ENCODE measurements at places on chromosomes 2 and 18. TPM values are rescaled to one million over a fixed set of nuclear protein-coding genes. Genes with fewer than 3 reads are reported as not detected.

DNA sequence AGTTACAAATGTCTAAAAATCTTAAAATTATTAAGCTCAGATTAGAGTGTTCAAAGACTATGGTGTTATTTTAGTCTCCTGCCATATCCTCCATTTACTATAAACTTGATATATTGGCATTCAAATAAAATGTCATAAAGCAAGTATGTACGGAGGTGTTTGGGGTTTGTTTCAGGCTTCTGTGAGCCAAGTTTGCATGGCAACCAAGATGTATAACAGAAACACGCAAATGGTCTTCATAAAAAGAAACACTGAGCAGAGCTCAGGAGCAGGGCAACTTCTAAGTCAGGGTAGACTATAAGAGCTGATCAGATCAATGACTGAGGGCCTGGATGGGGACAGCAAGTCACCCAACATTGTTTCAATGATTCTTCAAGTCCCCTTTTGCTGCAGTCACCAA lies 20.5 kb upstream of the OSR1 start:
- no peak for DNase-seq

GRCh38 chr2:108536133-108536780 lies 2.0 kb downstream of the LIMS1 start:
- no peak for DNase-seq

- DNase-seq, result no peak
Measured at GRCh38 chr2:227025510-227025909, 138.5 kb downstream of the COL4A4 start.

GRCh38 chr18:35050705-35051195 lies 9.5 kb downstream of the MAPRE2 start:
- no peak for DNase-seq

- DNase-seq, result peak; percentile 87
Measured at GRCh38 chr2:188292348-188293239, 920 bp downstream of the GULP1 start.

- DNase-seq, result peak; percentile 45
Measured at GRCh38 chr18:7608781-7609201, 41.7 kb downstream of the PTPRM start.

- DNase-seq, result no peak
Measured at GRCh38 chr18:52615943-52616342, 275.9 kb downstream of the DCC start.

GRCh38 chr2:233079473-233079877 lies 19.3 kb downstream of the INPP5D start:
- no peak for DNase-seq

- no peak for DNase-seq
Measured at GRCh38 chr2:104772996-104773395, 80.9 kb upstream of the POU3F3 start.

DNA sequence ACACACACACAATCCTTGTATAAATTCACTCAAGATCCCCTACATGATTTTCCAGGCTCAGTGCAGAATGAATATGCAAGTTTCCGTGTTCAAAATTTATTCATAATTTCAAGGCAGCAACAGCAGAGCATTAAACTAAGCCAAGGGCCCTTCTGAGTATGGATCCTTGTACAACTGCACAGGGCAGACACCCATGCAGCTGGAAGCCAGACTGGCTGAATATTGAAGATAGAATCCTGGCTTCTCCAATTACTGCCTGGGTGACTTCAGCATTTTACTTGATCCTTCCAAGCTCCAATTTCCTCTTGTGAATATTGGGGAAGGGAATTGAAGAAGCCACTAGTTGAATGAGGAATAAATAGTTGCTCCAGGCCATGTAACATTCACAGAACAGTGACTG lies 267.9 kb upstream of the REG3G start:
- no peak for DNase-seq

DNA sequence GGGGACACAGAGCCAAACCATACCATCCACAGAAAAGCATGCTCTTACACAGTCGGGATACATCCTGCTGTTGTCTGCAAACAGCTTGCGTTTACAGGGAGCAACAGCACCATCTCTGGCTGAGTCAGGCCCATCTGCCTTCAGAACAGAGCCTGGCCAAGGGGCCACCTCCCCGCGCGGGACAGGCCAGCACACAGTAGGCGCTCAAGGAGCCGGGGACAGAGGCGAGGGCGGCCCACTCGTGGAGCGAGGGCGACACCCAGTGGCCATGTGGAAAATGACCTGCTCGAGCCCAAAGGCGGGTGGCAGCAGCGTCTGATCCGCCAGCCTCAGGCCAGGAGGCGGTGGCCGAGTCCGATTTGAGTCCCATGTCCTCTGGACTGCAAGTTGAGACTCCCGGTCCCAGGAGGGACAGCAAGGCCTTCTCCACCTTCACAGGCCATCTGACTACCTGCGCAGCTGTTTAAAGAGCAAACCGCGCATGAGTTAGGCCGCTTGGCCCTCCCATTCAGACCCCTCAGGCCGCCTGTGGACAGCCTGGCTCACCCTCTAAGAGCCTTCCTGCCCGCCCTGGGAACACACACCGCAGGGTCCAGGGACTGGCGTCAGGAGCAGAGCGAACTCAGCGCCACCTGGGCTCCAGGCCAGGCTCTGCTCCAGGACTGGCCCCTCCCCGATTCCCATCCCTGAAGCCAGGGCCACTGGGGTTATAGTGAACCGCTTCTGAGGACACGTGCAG lies 38.3 kb downstream of the TTC32 start:
- peak; percentile 59 for DNase-seq

- peak; percentile 23 for DNase-seq
Measured at GRCh38 chr2:147934881-147935620, 85.5 kb downstream of the ORC4 start.

- no peak for DNase-seq
Measured at GRCh38 chr18:35137632-35138031, 96.4 kb downstream of the MAPRE2 start.

- DNase-seq, result no peak
Measured at GRCh38 chr2:192357217-192357616, 162.5 kb upstream of the TMEFF2 start.

- DNase-seq, result no peak
Measured at GRCh38 chr2:173213181-173213580, 137.5 kb downstream of the MAP3K20 start.

- no peak for DNase-seq
Measured at GRCh38 chr2:6683516-6683915, 182.2 kb downstream of the CMPK2 start.

GRCh38 chr2:111072220-111072871 lies 48.4 kb upstream of the BCL2L11 start:
- peak; percentile 84 for DNase-seq

- DNase-seq, result no peak
Measured at GRCh38 chr2:20955277-20956026, 88.4 kb downstream of the APOB start.

DNA sequence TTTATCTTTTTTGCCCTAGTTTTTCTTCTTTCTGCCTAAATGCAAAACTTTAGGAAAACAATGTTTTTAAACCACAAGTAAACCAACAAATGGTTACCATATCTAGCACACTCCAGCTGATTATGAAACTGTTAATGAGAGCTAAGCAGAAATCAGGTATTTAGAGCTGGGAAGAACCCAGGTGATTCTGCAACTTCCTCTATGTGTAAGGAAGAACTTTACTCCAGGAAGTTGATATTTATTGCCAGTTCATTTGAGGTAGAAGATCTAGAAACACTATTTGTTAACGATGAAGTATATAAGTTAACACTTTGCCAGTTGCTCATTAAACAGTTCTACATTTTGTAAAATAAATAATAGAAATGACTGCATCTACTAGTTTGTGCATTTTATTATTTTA lies 409.7 kb downstream of the XIRP2 start:
- DNase-seq, result no peak

DNA sequence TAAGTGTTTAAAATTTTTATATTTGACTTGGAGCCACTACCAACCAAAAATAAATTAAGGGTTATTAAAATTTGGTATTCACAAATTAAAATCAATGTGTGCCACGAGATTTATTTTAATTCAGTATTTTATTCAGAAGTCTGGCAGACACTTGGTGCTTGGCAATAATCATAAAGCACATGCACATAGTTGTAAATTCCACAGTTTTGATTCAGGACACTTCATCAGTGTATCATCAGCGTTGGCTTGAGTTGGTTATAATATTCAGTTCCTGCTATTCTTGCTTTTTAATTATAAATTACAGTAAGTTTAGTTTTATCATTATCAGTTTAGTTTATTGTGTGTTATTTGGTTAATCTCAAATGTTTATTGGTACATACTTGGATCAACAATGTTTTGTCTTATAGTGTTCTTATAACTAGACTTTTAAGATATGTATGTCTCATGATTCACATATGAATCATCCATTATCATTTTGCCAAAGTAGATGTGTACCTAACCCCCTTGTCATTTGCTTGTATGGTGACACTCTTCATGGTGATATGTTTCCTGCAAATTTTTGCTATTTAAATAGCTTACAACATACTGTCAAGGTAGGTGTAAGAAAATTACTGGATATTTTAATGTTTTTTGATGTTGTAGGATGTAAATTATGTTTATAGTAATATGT lies 237.9 kb downstream of the BABAM2 start:
- DNase-seq, result peak; percentile 50

DNA sequence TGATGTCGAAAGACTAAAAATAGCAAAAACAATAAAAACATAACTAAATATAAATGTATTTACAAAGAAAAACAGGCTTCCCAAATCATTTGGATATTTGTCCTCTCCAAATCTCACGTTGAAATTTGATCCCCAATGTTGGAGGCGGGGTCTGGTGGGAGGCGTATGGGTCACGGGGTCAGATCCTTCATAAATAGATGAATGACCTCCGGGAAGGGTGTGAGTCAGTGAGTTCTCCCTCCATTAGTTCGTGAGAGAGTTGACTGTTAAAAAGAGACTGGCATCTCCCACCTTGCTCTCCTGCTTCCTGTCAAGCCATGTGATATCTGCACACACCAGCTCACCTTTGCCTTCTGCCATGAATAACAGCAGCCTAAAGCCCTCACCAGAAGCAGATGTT lies 703.0 kb downstream of the TMEM182 start:
- DNase-seq, result no peak

GRCh38 chr2:59968441-59968840 lies 585.0 kb downstream of the BCL11A start:
- no peak for DNase-seq

- no peak for DNase-seq
Measured at GRCh38 chr2:171754254-171754939, 67.1 kb downstream of the DYNC1I2 start.

GRCh38 chr2:61662990-61663389 lies 124.8 kb upstream of the XPO1 start:
- DNase-seq, result no peak

DNA sequence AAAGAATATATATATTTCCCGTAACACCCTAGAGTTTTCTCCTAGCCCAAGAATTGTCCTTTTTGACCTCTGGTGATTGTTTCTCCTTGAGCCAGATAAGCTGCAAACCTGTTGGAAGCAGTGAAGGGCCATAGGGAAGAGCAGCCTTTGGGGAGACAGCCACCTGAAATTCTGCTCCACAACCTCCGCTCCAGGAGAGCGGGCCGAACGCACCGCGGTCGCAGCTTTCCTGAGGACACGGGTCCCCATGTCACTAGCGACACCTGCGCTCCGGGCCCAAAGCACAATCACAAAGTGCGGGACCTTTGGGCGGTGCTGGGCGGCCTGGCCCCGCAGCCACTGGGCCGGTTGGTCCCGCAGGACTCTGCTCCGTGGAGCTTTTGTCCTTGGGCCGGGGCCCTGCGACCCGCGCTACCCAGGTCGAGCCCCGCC lies 557 bp upstream of the DSG2 start:
- DNase-seq, result no peak

The MEIS1 gene
- total RNA-seq, result 78.2 TPM

The FAM237A gene
- not detected for total RNA-seq

The CERKL gene
- not detected for total RNA-seq

The EIF4E2 gene
- 49.1 TPM for total RNA-seq

The C2orf80 gene
- total RNA-seq, result not detected

The TMEM37 gene
- total RNA-seq, result not detected

The RFTN2 gene
- total RNA-seq, result 16.4 TPM

The KCNE4 gene
- 22.2 TPM for total RNA-seq

The KATNAL2 gene
- 10.4 TPM for total RNA-seq

The OST4 gene
- total RNA-seq, result 300 TPM

The SPR gene
- 14.3 TPM for total RNA-seq

The TTN gene
- 5.5 TPM for total RNA-seq

The KRTCAP3 gene
- not detected for total RNA-seq

The NCKAP5 gene
- total RNA-seq, result 1.7 TPM
